ENCODE measurements at places on chromosomes 5 and 9.

- no peak for DNase-seq
Observed at GRCh38 chr5:163978897-163979296, 473.5 kb downstream of the MAT2B start.

DNA sequence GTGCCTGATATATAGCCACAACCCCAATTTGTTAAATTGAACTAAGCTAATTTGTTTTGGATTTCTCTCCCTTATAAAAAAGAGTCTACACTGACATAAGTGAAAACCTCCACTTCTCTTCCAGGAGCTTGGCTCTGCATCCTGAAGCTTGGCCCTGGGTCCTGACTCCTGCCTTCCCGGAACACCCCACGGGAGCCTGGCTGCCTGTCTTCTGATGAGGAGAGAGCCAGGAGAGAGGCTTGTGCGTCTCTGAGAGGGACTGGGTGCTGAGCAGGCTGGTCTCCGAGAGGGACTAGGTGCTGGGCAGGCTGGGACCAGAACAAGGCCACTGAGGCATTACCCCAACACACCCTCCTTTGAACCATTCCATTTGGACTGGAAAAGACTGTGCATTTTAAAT, 6.5 kb upstream of the PTGES start:
- no peak for DNase-seq

- DNase-seq: peak; percentile 36
Observed at GRCh38 chr9:127393645-127394044, 3.3 kb upstream of the SLC2A8 start.

- DNase-seq: no peak
Observed at GRCh38 chr5:66813306-66813705, 217.1 kb downstream of the MAST4 start.

DNA sequence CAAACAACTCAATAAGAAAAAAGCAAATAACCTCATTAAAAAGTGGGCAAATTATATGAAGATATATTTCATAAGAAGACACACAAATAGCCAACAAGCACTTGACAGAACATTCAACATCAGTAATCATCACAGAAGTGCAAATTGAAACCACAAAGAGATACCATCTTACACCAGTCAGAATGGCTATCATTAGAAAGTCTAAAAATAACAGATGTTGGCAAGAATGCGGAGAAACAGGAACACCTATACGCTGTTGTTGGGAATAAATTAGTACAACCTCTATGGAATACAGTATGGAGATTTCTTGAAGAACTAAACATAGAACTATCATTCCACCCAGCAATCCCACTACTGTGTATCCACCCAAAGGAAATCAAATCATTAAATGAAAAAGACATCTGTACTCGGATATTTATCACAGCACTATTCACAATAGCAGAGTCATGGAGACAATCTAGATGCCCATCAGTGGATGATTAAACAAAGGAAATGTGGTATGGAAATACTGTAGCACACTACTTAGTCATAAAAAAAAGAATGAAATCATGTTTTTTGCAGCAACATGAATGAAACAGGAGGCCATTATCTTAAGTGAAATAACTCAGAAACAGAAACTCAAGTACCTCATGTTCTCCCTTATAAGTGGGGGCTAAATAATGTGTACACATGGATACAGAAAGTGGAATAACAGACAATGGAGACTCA, 106.8 kb upstream of the FST start:
- DNase-seq: no peak

- DNase-seq: no peak
Observed at GRCh38 chr9:93223260-93224180, 39.6 kb downstream of the WNK2 start.

GRCh38 chr9:128161215-128161902, 1.3 kb downstream of the BBLN start:
- DNase-seq: no peak
